Muscle of leg (tissue), 16 donors: ENCODE measurements at places on chromosomes 3 and 15.

- DNase-seq = no peak
These were observed 144.6 kb downstream of the DUT start for GRCh38 chr15:48475600-48476395.

DNA sequence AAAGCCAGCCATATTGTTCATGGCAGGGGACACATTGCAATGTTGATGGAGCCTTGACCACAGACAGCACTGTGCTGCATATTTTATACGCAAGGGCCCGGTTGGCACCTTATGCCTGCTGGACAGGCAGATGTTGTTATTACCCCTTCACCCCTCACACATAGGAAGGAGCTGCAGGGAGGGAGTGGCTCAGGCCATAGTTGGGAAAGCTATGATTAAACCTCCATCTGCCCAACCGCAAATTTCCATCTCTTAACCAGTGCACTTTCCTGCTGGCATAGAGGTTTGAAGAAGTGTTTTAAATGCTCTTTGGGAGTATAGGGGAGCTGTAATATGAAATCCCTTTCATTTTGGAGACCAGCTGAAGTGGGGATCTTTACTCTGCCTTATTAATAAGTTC, 224.7 kb downstream of the CACNA2D3 start:
- no peak for DNase-seq

DNA sequence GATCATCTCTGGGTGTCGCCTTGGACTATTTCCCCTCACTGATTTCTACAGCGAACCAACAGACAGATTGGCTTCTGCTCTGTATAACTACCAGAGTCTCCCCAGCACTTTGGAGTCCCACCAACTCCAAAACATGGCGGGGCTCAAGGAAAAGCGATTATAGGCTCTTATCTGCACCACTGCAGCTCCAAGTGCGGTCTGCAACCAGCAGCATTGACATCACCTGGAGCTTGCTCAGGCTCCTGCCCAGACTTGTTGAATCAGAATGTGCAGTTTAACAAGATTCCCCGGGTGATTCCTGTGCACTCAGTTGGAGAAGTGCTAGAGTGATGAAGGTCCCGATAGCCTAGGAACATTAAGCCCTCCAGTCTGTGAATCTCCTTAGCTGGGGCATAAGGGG, 9.0 kb downstream of the CCK start:
- no peak for DNase-seq

- peak; percentile 45 for DNase-seq
These were observed 314.3 kb upstream of the RASGRP1 start for GRCh38 chr15:38878926-38879325.

DNA sequence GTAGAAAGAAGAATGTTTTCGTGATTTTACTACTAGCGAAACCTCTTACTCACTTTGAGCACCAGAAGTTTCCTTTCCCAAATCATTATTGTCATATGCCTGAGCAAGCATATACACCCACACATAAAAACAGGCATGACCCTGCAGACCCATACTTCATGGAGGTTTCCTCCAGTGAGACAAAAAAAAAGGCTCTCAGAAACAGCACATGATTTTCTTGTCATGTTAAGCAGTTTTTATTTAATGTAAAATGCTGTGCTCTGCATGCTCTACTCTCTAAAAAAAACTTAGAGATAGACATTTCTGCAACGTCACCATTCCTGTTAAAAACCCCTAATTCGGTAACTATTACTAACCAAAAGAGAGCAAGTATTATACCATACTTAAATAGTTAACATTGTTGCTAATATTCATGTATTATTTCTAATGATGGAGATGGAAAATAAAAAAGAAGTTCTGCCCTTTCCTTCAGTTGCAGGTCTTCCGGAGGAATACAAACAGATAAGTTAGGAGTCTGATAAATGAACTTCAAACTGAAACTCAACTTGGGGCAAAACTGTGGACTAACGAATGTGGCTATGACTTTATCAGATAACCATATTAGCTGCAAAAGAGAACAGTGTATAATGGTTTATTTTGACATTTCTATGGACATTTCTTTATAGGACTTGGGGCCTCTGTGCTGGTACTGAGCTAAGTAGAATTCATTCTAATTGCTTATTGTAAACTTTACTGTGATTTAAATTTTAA, 15.9 kb downstream of the CD200R1 start:
- DNase-seq = peak; percentile 65

DNA sequence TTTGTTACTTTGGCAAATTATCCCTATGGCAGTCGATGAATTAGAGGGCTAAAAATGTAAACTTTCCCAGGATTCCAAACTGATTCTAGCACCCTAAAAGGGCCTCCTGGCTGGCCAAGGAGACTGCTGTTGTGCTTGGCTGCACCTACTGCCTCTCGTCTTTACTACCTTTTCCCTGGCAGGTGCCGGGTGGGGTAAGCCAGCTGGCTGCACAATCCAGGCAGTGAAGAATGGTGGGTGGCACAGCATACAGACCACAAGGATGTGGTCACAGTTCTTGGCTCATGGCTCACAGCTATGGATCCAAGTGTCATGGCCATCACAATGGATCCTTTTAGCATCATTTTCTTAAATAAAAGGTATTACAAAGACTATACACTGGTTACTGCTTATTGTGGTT, 20.7 kb upstream of the SLC25A26 start:
- DNase-seq = no peak
